ENCODE measurements at places on chromosomes 2 and 18. TPM values are rescaled to one million over a fixed set of nuclear protein-coding genes. Genes with fewer than 3 reads are reported as not detected.

- peak; percentile 28 for DNase-seq
Measured at GRCh38 chr2:186617148-186617547, 27.3 kb downstream of the ITGAV start.

Gene ABCG5
- polyA plus RNA-seq = 0.13 TPM

DNA sequence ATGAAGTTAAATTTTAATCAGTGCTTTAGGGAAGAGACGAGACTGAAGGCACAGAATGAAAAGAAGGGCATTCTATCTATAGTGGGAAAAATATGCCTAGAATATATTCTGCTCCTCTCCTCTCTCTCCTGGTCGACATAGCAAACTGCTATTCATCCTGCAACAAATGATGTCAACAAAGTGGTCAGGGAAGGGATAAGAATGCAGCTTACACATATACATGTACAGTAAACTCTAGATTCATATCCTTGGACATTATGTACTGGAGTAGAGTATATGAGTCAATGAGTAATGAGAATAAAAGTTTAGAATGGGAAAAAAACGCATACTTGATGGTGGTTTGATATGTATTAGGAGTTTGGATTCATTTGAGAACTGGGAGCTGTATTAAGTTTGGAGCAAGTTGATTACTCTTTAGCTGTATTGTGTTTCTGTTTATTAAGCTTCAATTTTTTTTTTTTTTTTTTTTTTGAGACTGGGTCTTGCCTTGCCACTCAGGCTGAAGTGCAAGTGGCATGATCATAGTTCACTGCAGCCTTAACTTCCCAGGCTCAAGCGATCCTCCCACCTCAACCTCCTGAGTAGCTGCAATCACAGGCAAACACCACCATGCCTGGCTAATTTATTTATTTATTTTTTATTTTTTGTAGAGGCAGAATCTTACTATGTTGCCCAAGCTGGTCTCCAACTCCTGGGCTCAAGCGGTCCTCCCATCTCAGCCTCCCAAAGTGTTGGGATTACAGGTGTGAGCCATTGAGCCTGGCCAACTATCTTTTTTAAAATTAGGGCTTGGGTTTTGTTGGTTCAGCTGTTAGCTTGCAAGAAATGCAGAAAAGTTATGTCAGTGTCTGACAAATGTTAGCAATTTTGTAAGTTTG, 53.8 kb downstream of the STAT1 start:
- DNase-seq = no peak

Gene LYPD6B
- polyA plus RNA-seq = not detected

DNA sequence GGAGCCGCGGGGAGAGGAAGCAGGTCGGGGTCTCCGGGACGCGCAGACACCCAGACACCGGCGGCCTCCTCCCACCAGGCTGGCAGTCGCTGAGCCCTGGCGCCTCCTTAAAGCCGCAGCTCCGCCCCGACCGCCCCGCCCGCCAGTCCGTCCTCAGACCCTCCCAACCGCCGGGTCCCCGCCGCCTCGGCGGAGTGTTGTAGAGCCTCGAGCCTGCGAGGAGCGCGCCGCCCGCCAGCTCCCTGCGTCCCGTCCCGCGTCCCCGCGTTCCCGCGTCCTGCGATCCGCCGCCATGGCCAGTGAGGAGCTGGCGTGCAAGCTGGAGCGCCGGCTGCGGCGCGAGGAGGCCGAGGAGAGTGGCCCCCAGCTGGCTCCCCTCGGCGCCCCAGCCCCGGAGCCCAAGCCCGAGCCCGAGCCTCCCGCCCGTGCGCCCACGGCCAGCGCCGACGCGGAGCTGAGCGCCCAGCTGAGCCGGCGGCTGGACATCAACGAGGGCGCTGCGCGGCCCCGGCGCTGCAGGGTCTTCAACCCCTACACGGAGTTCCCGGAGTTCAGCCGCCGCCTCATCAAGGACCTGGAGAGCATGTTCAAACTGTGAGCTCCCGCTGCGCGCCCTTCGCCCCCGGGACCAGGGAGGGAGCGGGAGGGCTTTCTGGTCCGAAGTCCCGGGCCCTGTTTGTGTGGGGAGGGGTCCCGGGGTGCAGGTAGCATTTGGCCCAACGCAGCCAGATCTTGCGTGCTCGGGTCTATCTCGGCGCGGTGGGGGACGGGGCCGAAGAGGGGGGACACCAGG, at the start of gene EFHD1:
Gene EFHD1, plus strand, starts transcription at position 192 of the 793 bp plus-strand sequence. Its CDS starts 101 bp downstream, at position 293.
- DNase-seq = peak; percentile 81

- DNase-seq = no peak
Measured at GRCh38 chr2:208175840-208176153, 12.4 kb upstream of the CRYGA start.

DNA sequence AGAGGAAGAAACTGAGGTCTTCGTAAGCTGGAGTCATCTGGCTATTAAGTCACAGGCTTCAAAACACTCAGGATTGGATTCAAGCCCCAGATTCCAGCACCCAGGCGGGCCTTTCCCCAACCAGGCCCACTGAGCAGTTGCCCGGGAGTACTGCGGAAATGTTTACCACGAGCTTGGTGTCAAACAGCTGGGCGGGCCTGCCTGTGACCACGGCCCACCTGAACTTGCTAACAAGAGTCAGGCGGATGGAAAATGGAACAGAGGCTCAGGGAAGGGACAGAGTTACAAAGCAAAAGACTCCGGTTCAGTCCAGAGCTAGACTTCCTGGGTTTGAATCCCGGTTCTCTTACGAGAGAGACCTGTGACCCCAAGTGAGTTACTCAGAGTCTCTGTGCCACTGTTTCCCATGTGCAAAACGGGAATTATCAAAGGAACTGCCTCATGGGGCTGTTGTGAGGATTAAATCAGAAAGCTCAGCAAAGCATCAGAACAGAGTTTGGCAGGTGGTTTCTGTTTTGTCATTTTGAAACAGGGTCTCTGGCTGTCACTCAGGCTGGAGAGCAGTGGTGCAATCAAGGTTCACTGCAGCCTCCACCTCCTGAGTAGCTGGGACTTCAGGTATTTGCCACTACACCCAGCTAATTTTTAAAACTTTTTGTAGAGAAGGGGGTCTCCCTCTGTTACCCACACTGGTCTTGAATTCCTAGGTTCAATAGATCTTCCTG, 49.0 kb upstream of the TFCP2L1 start:
- DNase-seq = no peak

Gene CYTIP
- 0.50 TPM for polyA plus RNA-seq

- DNase-seq = no peak
Measured at GRCh38 chr2:241463276-241464135, 44.9 kb downstream of the STK25 start.

GRCh38 chr2:232697059-232697806, at the start of gene GIGYF2:
GIGYF2 (plus strand) TSS chr2:232697331; CDS start chr2:232735198, 37,867 bp downstream.
- peak; percentile 96 for DNase-seq

- DNase-seq = no peak
Measured at GRCh38 chr2:220946552-220946951, 625.6 kb downstream of the EPHA4 start.

Gene TUBB8B
- not detected for polyA plus RNA-seq

DNA sequence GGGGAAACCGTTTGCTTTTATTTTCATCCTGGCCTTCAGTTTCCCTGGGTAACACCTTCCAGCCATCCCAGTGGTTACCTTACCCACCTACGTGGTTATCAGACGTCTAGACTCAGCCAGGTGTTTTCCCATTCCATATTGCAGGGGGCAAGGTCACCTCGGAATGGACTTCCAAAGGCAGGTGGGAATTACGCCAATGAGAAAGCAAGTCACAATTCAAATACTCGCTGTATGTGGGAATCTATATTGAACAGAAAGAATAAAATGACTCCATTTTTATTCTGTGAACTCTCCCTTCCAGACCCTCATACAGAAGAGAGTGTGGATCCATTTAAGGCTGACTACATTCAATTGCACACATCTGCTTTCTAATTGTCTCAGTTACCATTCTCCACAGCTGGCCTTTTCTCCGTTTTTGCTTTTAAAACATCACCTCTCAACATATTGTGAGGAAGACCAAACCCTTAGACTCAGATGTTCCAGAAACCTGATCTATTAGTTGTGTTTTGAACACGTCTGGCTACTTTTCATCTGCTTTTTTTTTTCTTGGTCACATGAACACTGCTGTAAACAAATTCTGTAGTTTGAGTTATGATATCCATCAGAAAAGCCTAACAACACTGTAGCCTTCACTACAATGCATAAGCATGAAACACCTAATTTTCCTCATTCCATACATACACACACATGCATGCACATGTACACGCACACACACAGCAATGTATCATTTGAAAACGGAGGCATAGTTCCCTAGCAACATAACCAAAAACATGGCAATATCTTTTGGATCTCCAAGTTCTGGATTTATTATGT, 59.8 kb downstream of the BCL2 start:
- DNase-seq = no peak

GRCh38 chr2:185014076-185014475, 415.7 kb downstream of the ZNF804A start:
- DNase-seq = no peak

Gene MYL12A
- 599 TPM for polyA plus RNA-seq

GRCh38 chr2:47029737-47030524, 114.3 kb upstream of the MCFD2 start:
- DNase-seq = no peak

DNA sequence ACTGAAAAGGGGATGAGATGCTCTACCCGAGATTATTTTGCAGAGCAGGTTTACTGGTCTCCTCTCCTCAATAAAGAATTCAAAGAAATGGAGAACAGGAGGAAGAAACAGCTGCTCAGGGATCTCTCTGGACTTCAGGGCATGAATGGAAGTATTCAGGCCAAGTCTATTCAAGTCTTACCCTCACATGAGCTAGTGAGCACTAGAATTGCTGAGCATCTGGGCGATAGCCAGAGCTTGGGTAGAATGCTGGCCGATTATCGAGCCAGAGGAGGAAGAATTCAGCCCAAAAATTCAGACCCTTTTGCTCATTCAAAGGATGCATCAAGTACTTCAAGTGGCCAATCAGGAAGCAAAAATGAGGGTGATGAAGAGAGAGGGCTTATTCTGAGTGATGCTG, 60.0 kb downstream of the PIKFYVE start:
- no peak for DNase-seq

- no peak for DNase-seq
Measured at GRCh38 chr2:158091647-158092046, 10.0 kb upstream of the UPP2 start.

Gene NOSTRIN
- polyA plus RNA-seq = 9.2 TPM

Gene UNC50
- 38.4 TPM for polyA plus RNA-seq

Gene MC2R
- 0.12 TPM for polyA plus RNA-seq

DNA sequence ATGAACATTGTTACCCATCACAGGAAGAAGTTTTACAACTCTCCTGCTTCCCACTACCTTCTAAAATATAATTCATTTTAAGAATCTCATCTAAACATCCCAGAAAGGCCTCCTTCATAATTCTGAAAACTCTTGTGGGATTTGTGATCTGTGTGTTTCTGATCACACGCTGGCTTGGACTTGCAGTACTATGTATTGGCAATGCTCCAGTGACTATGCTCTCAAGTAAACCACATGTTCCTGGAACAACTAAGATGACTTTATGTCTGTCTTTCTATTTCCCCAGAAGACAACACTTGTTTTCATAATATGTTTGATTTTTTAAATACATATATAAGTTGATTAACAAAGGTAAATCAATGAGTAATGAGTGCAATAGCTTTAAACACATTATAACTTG, 376.6 kb upstream of the NETO1 start:
- DNase-seq = peak; percentile 45

GRCh38 chr2:54013996-54014395, 43.2 kb upstream of the PSME4 start:
- no peak for DNase-seq

DNA sequence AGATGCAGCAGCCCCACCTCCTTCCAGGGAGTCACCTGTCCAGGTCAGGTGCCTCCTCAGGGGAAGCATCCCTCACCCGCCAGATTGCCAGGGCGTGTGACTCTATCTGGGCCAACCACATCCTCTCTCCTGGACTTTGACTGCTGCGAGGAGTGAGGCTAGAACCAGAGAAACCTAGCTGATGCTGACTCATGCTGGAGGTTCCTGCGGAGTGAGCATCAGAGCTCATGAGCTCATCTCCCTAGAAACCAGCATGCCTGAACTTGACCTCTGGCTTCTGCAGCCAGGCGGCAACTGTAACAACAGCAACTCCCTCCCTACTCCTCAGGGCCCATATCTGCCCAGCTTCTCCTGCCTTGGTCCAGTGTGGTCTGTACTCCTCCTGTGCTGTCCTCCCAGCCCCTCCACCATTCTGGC, 28.3 kb upstream of the NT5DC4 start:
- no peak for DNase-seq

DNA sequence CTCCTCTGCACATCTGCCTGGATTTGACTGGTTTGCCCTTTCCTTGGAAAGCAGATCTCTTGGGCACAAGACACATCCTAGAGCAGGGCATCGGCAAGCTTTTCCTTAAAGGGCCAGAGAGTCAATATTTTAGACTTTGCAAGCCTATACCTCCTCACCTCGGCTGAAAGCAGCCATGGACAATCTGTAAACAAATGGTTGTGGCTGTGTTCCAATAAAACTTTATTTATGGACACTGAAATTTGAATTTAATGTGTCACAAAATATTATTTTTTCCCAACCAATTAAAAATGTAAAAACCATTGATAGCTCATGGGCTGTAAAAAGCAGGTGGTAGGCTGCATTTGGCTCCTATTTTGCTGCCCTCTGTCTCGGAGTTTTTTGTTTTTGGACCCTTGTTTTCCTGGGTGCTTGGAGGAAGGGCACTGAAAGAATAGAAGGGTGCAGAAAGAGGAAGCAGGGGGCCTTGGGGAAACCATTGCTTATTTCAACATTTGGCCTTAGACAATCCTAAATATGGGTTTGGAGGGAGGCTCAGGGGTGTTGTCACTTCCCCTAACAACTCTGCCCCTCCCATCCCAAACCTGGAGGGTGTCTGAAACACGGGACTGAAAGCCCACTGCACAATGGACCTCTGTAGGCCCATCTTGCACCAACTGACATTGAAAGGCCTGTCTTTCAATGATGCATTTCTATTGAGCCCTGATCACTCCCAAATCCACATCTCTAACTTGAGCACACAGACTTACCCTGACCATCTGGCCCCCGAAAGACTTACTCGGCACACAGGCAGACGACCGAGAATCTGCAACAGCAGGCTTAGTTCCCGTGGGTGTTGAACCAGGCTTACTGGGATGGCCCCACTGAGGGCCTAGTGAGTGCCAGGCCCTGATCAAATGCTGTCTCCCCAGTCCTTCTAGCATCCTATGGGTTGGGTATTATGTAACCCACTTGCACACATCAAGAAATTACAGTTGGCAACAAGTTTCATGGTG, 7.1 kb upstream of the ZFP36L2 start:
- no peak for DNase-seq

- no peak for DNase-seq
Measured at GRCh38 chr2:205783872-205784499, 101.7 kb downstream of the NRP2 start.

Gene CHRNA1
- polyA plus RNA-seq = 145 TPM

Measured in muscle of arm (tissue), 14 donors.